Activated T-cell treated with anti-CD3 and anti-CD28 coated beads for 48 hours (primary cell): ENCODE measurements at places on chromosomes 11 and 22.

- no peak for DNase-seq
Measured at GRCh38 chr11:3216027-3216525, 2.5 kb downstream of the MRGPRG start.

DNA sequence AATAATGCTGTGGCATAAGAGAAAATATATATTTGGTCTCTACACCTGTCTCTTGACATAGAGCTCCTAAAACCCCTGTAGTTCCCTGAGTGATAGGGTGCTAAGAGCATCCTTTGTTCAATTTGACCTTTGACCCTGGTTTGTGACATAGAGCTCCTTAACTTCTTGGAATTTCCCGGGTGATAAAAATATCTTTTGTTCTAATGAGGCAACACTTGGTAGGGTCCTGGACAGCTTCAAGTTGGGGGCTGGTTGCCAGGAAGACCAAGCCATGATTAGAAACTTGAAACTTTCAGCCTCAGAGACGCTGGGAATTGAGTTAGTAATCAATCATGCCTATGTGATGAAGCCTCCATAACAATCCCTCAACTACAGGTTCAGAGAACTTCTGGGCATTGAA is 105.4 kb downstream of the CASP12 start:
- no peak for DNase-seq

DNA sequence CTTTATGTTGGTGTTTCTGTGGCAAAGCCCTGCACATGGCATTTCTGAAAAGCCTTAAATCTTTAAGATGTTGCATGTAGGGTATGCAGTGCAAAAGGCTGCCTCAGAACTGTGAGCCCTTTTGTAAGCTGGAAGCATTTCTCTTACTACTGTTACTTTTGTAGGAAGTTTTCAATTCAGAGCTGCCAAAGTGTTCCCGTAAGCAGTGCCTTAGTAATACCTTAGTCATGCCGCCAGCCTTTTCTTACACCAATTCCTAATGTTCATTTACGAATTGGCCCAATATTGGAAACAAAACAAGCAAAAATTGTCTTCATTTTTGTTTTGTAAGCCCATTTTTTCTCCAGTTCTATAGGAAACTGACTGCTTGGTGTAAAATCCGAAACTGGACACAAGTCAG is 67.4 kb upstream of the RASSF10 start:
- no peak for DNase-seq

DNA sequence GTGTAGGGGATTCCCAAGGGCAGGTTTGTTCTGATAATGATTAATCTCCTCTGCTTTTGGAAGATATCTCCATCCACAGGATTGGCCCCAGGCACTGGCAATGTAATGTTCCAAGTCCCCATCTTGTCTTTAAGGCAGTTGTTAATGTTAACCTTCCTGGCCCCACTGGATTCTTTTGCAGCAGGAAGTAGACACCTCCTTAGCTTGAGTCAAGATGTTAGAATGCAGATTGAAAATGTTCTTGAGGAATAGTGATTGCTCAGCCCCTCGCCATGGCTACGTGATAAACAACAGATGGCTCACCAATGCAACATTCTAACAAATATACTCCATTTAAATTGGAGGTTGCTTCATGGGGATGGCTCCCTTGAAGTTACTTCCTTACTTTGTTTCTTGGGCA is 7.3 kb downstream of the HEPHL1 start:
- no peak for DNase-seq

- no peak for DNase-seq
Measured at GRCh38 chr11:69572233-69572860, 68.6 kb upstream of the CCND1 start.

GRCh38 chr11:130328420-130328819 is 13.7 kb upstream of the ZBTB44 start:
- DNase-seq, result no peak

DNA sequence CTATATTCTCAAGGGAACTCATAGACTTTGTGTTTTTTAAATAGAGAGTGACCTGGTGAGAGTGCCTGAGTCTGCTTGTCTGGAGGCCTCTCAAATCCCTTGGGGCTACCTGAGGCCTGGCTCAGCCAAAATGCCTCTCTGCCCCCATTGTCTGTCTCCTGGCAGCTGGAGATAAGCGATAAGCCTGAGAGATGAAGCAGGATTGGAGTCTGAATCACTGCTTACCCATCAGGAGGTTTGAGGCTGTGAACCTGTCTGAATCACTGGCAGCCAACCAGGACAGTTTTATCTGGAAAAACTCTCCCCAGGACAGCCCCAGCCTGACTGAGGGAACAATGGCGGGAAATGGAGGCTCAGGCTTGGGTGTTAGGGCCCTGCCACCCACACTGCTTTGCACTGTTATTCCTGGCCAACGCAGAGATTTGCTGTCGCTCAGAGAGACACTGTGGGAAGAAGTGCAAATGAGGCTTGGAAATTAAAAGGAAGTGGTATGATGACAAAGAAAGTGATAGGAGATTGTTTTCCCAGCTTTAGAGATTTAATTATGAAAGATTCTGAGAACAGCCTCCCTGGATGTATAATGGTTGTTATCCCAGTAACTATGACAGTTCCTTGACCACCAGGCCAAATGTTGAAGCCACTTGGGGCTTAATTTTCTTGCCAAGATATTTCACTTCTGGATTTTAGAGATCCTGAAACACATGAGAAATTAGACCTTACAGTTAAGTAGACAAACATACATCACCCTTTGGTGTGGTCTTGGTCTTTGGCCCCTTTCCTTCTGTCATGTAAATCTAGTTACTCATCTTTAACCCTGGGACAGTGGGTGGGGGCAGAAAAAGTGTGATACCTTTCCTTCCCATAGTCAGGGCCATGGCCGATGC is 102.1 kb downstream of the RASSF10 start:
- no peak for DNase-seq

- DNase-seq, result no peak
Measured at GRCh38 chr11:110172468-110173065, 79.4 kb downstream of the ZC3H12C start.
